Lung microvascular endothelial cell (primary cell): ENCODE measurements at places on chromosomes 11 and 22.

DNA sequence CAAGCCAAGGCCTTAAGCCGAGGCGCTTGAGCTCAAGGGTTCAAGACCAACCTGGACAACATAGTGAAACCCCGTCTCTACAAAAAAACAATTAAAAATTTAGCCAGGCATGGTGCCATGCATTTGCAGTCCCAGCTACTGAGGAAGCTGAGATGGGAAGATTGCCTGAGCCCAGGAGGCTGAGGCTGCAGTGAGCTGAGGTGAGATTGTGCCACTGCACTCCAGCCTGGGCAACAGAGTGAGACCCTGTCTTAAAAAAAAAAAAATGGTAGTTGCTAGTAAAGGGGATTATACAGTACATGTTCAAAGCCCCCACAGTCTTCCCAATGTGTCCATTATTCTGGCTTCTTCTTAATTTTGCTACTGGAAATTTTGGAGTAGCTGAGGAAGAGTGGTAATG lies 18.2 kb downstream of the CABIN1 start:
- DNase-seq = no peak

- DNase-seq = no peak
Observed at GRCh38 chr11:42806191-42806590, 505.6 kb upstream of the API5 start.

DNA sequence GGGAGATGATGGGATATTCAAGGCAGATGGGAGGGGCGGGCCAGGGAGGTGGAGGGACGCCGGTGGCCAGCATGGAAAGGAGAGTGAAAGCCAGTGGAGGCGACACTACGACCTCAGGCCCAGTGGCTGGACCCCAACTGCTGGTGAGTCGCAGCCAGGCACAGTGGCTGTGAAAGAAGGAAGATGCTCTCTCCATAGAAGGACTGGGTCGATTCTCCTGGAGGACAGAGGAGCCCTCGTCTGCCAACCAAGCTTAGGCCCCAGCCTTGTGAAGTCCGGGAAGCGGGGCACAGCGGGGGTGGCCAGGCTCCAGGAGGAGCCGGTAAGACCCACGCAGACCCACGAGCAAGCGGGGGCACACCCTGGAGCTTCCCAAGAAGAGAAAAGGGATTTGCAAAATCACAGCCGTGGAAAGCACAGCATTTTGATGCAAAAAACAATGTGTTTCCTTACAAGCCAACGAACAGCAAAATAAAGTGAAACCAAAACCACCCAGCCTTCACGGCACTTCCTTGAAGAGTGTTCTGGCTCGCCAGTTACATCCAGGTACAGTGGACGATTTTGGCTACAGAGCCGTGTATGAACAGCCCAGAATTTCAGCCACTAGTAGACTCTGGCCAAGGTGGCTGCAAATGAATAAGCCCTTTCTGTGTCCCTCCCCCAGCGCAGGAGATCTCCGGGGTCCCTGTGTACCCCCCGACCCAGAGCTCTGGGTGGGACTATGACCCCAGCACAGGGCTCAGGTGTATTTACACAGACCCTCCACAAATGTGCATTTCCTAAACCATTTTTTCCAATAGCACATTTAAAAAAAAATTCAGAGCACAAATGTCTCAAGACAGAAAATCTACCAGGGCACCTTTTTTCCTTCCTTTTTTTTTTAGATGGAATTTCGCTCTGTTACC lies 96.9 kb downstream of the TRMU start:
- no peak for DNase-seq

- DNase-seq = no peak
Observed at GRCh38 chr11:16780698-16781550, 42.5 kb downstream of the C11orf58 start.

DNA sequence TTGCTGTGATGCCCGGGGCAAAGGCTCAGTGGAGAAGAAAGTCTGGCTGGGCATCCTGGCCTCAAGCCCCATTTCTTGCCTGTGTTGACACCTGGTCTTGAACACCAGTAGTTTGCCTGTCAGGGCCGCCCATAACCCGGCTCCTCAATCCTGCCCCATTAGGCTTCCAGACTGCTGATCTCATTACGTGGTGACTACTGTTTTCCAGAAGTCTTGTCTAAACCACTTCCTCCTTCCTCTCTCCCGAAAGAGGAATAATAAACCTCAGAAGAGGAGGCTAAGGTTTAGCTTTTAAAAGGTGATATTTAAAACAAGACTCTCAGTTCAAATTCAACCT lies 97.7 kb downstream of the CD44 start:
- peak; percentile 50 for DNase-seq

DNA sequence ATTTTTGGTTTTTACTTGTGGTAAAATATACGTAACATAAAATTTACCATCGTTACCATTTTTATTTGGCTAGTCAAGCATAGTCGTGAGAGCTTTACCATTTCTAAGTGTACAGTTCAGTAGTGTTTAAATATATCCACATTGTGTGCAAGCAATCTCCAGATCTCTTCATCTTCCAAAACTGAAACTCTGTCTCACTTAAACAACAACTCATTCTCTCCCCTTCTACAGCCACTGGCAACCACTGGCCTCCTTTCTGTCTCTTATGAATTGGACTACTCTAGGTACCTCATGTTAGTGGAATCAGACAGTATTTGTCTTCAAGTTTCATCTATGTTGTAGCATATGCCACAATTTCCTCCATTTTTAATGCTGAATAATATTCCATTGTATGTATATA lies 37.4 kb downstream of the SMC1B start:
- DNase-seq = no peak

DNA sequence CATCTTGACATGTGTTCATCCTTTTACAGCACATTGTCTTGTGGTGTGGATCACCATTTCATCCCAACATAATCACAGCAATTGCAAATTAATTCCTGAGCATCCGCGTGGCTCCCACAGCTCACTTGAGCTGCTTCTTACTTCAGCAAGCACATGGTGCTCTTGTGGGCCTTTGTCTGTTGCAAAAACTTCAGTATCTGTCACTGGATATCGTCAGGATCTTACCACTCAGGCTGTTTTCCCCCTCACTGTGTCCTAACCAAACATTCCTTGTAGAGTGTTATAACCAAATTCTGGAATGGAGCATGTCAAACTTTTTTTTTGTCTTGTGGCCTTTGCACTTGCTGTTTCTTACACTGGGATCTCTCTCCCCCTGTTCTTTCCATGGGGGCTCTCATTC lies 683.1 kb upstream of the ARHGAP42 start:
- no peak for DNase-seq

DNA sequence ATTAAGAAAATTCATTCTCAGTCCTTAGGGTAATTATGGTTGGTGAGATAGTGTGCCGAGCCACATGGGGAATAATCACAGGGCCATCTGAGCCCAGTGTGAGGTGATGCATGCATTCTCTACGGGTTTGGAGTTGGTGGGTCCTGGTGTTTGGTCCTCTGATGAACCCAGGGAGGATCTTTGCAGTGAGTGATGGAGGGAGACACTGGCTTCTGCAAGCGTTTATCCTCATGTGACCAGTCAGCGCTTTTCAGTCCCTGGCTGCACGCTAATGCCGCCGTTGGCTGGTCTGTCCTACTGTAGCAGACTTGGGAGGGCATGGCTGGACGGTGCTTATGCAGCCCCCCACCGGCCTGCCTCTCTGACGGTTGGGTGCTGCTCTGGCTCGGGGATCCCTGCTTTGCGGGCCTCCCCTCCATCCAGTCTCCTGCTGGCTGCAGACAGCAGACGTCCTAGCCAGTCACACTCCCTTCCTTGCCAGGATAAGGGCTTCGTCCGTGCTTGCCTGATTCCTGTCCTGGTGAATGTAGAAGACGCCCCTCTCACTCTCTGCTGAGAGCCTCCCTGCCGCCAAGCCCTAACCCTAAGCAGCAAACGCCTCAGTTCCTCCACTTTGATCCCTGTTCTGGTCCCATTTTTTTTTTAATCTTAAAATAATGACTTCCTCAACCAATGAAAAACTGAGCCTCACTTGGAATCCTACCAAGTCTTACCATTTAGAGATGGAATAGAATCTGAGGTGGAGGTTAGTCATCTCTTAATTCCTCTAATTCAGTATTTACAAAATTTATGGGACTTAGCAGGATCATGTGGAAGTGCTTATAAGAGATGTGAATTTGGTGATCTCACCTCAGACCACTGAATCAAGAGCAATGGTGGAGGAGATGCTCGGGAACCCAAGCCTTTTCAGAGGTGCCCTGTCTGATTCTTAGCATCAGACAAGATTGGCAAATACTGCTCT lies 143.7 kb upstream of the SORL1-AS1 start:
- DNase-seq = no peak

GRCh38 chr11:12088047-12088481 lies 22.3 kb upstream of the MICAL2 start:
- DNase-seq = peak; percentile 75

GRCh38 chr22:20565079-20565734 lies 57.8 kb downstream of the MED15 start:
- DNase-seq = no peak

DNA sequence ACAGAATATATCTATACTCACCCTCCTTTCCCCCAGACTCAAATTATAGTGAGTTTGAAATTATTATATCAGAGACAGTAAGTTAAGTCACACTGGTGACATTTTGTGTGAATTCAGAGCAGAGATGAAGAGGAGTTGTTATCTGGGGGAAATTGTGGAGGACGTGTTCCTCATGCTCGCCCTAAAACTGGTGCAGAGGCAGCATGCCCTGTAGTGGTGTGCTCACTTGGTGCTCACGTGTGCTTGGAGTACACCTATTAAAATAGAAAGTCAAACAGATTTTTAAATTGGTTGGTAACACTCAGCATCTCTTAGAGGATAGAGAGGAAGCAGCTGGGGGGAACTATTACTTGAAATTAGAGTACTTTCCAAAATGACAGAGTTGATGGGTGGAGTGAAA lies 51.6 kb upstream of the ADSL start:
- DNase-seq = no peak

DNA sequence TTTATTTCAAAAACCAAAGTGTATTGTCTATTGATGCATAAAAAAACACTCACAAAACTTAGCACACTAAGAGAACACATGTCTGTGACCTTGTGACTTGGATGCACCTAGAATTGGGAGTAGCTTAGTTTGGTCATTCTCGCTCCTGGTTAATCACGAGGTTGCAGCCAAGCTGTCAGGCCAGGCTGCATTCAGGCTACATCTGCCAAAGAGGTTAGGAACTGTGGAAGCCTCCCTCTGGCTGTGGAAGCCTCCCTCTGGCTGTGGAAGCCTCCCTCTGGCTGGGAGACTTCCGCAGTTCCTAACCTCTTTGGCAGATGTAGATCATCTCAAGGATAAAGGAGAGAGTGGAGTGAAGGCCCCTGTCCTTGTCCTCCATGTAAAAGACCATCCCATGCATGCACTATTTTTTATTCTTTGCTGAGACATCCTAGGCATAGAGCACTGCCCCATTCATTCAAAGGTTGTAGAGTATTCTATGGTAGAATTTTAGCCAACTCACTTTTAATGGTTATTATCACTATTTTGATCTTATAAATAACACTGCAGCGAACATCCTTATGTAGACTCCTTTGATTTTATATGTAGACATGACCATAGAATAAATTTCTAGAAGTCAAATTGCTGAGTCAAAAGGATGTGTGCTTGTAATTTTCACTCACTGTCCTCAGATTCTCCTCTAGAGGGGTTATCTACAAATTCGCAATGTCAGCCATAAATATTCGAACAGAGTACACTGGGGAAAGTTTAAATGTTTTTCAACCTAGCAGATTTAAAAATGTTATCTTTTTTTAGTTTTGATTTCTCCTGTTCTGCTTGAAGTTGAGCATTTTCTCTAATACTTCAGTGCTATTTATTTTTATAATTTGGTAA lies 63.0 kb upstream of the IGLL5 start:
- DNase-seq = no peak

DNA sequence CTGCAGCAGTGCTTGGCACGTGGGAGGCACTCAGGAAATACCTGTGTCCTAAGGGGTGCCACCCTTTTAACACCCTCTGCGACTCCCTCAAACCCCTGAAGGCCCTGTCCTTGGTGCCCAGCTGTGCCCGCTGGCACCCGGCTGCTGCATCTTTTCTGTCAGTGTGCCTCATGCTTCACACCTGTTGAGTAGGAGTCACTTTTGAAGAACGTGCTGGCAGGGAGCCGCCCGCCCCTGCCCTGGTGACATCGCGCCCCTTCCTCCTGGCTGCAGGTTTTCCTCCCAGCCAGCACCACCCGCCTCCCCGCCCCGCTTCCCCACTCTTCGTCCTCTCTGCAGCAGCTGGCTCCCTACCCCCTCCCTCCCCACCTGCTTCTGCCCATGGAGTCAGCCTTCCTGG lies 17.8 kb downstream of the FRMD8 start:
- DNase-seq = no peak

GRCh38 chr22:37926358-37926757 lies 20.3 kb downstream of the MICALL1 start:
- no peak for DNase-seq

DNA sequence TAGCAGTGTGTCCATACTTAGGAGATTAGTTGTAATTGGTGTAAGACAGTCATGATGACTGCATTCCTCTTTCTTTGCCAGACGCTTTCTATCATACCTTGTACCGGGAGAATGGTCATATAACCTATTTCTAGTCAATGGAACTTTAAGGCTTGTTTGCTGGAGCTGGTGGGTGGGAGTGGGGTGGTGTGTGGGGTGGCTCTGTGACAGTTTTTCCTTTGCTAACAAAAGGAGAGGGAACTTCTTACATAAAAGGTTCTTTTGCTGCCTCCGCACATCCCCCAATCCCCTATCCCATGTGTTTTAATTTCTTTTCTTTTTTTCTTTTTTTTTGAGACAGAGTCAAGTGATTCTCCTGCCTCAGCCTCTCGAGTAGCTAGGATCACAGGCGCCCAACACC lies 9.8 kb upstream of the NUCB2 start:
- no peak for DNase-seq

GRCh38 chr11:35911013-35911412 lies 32.8 kb upstream of the LDLRAD3 start:
- DNase-seq = peak; percentile 73

GRCh38 chr22:29555065-29555644 lies 1.6 kb upstream of the THOC5 start:
- DNase-seq = no peak

- DNase-seq = no peak
Observed at GRCh38 chr11:111010391-111011274, 234.9 kb upstream of the POU2AF2 start.

DNA sequence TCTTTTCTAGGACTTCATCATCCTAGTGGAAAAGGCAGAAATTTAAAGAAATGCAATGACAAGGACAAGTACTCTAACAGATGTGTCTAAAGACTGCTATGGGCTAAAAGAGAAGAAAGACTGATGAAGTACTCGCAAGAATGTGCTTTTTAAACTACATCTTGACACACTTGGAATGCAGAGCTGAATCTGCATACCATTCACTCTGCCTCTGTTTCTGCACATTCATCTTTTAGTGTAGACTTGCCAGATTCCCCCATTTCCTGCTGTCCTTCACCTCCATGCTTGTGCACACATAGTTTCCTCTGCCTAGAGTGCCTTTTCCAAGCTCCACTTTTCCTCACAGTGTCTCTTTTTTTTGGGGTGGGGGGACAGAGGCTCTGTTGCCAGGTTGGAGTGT lies 239.0 kb upstream of the CCDC179 start:
- no peak for DNase-seq

- no peak for DNase-seq
Observed at GRCh38 chr11:116384876-116385275, 387.9 kb downstream of the BUD13 start.

GRCh38 chr22:17218341-17218740 lies 894 bp downstream of the ADA2 start:
- no peak for DNase-seq
